ENCODE measurements at places on chromosomes 4 and X. TPM values are rescaled to one million over a fixed set of nuclear protein-coding genes. Genes with fewer than 3 reads are reported as not detected.

SPANXD gene
- total RNA-seq, result not detected

SMIM31 gene
- total RNA-seq, result not detected

ANK2 gene
- total RNA-seq, result 574 TPM

GPC4 gene
- 4.7 TPM for total RNA-seq

PAGE4 gene
- not detected for total RNA-seq

PABPC5 gene
- 8.9 TPM for total RNA-seq

MAGEB2 gene
- not detected for total RNA-seq

EDA gene
- total RNA-seq, result 3.7 TPM

ADAM29 gene
- 0.49 TPM for total RNA-seq

SULT1B1 gene
- 0.98 TPM for total RNA-seq

SHROOM3 gene
- total RNA-seq, result 11.8 TPM

PGRMC2 gene
- 37.9 TPM for total RNA-seq

ZDHHC15 gene
- 9.6 TPM for total RNA-seq

FHDC1 gene
- total RNA-seq, result 7.9 TPM

TMEM35A gene
- 74.0 TPM for total RNA-seq

PTPN13 gene
- 50.4 TPM for total RNA-seq

MAGED4 gene
- 119 TPM for total RNA-seq

DCTD gene
- 25.6 TPM for total RNA-seq

ARSJ gene
- 0.49 TPM for total RNA-seq

KIF4A gene
- total RNA-seq, result 2.5 TPM

PCSK1N gene
- total RNA-seq, result 79.4 TPM

TLR1 gene
- 8.9 TPM for total RNA-seq

POU4F2 gene
- total RNA-seq, result not detected

PABPC1L2A gene
- total RNA-seq, result 1.7 TPM

SYNPO2 gene
- total RNA-seq, result 3.0 TPM

C4orf51 gene
- not detected for total RNA-seq

QRFPR gene
- total RNA-seq, result 0.49 TPM

LNX1 gene
- 36.9 TPM for total RNA-seq

SRPX gene
- total RNA-seq, result 2.0 TPM

KIT gene
- 75.5 TPM for total RNA-seq
